ENCODE measurements at places on chromosomes 12 and 14. TPM values are rescaled to one million over a fixed set of nuclear protein-coding genes. Genes with fewer than 3 reads are reported as not detected.

DNA sequence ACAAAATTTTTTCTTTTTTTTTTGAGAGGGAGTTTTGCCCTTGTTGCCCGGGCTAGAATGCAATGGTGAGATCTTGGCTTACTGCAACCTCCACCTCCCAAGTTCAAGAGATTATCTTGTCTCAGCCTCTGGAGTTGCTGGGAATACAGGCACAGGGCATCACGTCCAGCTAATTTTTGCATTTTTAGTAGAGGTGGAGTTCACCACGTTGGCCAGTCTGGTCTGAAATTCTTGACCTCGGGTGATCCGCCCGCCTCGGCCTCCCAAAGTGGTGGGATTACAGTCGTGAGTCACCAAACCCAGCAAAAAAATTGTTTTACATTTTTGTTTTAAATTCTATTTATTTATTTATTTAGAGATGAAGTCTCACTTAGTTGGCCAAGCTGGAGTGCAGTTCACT, 4.7 kb upstream of the SLC2A14 start:
- no peak for DNase-seq
- H3K27me3 ChIP-seq = no peaks in the 10 kb centered on the region
- H3K4me1 ChIP-seq = no peaks in the 10 kb centered on the region
- no peaks in the 10 kb centered on the region for H3K36me3 ChIP-seq
- H3K4me3 ChIP-seq = no peak overlapping the region

- H3K4me3 ChIP-seq = no peak overlapping the region
- peaks cover 47% of the 10 kb centered on the region for H3K4me1 ChIP-seq
- peaks cover 45% of the 10 kb centered on the region for H3K36me3 ChIP-seq
- DNase-seq = no peak
- no peaks in the 10 kb centered on the region for H3K27me3 ChIP-seq
Measured at GRCh38 chr14:52856139-52856538, 64.7 kb upstream of the GNPNAT1 start.

DNA sequence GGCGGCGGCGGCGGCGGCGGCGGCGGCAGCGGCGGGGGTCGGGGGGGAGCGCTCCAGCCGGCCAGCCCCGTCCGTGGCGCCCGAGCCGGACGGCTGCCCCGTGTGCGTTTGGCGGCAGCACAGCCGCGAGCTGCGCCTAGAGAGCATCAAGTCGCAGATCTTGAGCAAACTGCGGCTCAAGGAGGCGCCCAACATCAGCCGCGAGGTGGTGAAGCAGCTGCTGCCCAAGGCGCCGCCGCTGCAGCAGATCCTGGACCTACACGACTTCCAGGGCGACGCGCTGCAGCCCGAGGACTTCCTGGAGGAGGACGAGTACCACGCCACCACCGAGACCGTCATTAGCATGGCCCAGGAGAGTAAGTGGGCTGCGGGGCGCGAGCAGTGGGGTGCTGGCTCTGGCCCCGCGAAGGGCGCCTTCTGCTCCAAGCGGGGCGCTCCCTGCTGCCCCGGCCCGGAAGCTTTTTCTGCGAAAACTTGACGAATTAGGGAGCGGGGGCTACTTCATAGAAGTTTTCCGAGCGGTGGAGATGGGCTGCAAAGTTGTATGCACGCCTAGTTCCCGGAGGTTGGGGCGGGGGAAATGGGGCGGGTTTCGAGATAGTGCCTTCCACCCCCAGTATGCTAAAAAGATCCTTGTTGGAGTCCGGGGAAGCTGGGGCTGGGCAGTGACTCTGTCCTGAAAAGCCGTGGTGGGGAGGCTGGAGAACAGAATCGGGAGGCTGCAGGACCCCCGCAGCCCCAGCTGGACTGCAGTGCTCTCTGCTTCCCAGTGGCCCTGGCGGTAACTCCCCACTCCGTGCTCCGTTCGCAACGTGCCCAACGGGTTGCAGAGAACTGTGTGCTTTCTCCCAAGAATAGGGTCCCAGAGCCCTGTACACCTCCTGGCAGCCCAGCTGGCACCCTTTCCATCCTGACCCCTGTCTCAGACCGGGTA, 751 bp downstream of the GDF11 start:
- DNase-seq = no peak
- no peaks in the 10 kb centered on the region for H3K36me3 ChIP-seq
- no peaks in the 10 kb centered on the region for H3K27me3 ChIP-seq
- peaks cover 35% of the 10 kb centered on the region for H3K4me1 ChIP-seq
- peak overlapping the region; percentile 76 for H3K27ac ChIP-seq

The MRPL51 gene
- total RNA-seq = 170 TPM

GRCh38 chr14:50670196-50670865, 2.2 kb upstream of the SAV1 start:
- H3K4me3 ChIP-seq = no peak overlapping the region
- H3K36me3 ChIP-seq = peaks cover under 1% of the 10 kb centered on the region
- no peak overlapping the region for H3K27ac ChIP-seq
- DNase-seq = no peak
- H3K27me3 ChIP-seq = no peaks in the 10 kb centered on the region

- peaks cover 10% of the 10 kb centered on the region for H3K27me3 ChIP-seq
- H3K27ac ChIP-seq = no peak overlapping the region
- DNase-seq = no peak
- H3K4me3 ChIP-seq = no peak overlapping the region
Measured at GRCh38 chr14:70803321-70804310, 5.7 kb downstream of the MAP3K9 start.
